ENCODE measurements at places on chromosomes 1 and 21.

- DNase-seq: no peak
These were observed 543.6 kb upstream of the B3GALT2 start for GRCh38 chr1:193730017-193730416.

DNA sequence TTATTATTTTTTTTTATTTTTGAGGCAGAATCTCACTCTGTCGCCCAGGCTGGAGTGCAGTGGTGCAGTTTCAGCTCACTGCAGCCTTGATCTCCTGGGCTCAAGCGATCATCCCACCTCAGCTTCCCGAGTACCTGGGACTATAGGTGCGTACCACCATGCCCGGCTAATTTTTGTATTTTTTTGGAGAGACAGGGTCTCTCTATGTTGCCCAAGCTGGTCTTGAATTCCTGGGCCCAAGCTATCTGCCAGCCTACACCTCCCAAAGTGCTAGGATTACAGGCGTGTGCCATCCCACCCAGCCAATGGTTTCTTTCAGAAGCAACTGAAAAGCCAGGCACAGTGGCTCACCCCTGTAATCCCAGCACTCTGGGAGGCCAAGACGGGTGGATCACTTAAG is 2.3 kb downstream of the KRTCAP2 start:
- DNase-seq: no peak

GRCh38 chr1:234667600-234668576 is 57.9 kb upstream of the IRF2BP2 start:
- DNase-seq: no peak

- no peak for DNase-seq
These were observed 27.2 kb downstream of the CD34 start for GRCh38 chr1:207883660-207884250.

DNA sequence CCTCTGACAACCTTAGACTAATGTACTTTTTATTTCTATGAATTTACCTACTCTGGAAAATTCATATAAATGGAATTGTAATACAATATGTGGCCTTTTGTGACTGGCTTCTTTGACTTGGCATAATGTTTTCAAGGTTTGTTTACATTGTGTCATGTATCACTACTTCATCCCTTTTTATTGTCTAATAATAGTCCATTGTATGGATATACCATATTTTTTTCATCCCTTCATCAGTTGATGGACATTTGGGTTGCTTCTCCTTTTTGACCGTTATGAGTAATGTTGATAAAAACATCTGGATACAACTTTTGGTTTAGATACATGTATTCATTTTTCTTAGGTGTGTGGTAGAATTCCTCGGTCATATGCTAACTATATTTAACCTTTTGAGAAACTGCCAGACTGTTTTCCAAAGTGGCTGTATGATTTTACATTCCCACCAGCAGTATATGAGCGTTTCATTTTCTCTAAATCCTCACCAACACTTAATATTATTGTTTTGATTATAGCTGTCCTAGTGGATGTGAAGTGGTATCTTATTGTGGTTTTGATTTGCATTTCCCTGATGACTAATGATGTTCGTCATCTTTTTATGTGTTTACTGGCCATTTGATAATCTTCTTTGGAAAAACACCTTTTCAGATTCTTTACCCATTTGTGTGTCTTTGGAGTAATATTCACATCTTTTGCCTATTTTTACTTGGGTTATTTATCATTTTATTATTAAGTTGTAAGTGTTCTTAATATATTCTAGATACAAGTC is 3.5 kb downstream of the RO60 start:
- no peak for DNase-seq

DNA sequence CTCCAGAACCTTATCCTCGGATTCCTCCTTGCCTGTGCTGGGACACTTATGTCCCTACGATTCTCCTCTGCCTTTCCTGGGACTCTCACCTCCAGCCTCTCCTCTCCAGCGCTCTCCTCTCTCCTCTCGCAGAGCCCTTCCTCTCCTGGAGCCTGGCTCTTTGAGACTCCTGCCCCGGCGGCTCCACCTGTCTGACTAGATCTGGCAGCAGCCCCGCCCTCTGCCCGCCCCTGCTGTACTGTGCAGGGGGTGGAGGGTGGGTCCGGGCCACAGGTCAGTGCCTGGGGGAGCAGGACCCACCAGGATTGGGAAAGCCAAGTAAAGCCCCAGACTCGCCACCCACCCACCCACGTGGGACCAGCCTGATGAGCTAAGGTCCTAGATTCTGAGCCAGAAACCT is 1.6 kb downstream of the ELOVL1 start:
- DNase-seq: no peak

- DNase-seq: no peak
These were observed 49.5 kb upstream of the LYPLAL1 start for GRCh38 chr1:219124163-219124562.

- DNase-seq: no peak
These were observed 2.6 kb downstream of the RCC1 start for GRCh38 chr1:28508435-28508754.

DNA sequence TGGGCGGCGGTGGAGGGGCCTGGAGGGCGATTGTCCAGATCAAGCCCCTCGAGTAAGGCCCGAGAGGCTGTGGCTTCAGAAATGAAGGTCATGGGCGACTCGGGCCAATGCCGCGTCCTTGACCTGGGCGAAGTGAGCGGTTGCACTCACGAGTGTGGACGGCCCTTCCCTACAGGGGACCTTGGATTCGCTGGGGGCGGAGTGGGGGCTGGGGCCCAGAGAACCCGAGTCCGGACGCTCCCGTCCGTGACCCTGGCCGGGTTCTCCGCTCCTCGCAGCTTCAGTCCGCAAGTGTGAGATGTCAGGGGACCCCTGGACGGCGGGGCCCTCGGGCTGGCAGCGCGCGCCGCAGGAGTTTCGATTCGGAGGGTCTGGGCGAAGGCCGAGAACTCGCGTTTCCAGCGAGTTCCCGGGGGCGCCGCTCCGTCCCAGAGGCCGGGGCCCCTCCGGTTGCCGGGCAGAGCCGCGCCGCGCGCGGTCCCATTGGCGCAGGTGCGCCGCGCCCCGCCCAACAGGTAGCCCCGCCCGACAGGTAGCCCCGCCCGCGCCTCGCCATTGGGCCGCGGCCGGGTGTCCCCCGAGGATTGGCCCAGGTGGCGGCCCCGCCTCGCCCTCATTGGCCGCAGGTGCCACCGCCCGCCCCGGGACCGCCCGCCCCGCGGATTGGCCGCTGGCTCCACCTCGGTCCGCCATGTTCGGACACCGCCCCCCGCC is at the start of gene PRKCZ:
Gene PRKCZ (plus strand): TSS at position 694 of the 714 bp plus-strand sequence. CDS start 220 bp downstream, outside the sequence.
- peak; percentile 64 for DNase-seq

DNA sequence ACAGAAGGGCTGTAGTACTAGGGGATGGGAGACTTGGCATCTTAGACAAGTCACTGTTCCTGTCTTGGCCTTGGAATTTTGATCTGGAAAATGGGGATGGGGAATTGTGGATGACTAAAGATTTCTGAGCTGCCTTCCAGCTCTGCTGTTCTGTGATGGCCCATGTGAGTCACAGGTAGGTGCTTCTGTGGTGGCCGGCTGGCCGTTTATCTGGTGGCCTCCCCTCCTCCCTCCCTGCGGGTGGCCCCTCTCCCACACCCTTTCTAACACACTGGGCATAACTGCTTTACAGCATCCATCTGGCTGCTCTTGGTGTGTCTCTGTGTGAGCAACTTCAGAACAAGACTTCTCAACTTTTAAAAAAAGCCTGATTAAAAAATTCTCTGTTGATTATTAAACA is 35.9 kb downstream of the KCNA2 start:
- no peak for DNase-seq

GRCh38 chr1:228071839-228072657 is 10.5 kb upstream of the ARF1 start:
- no peak for DNase-seq

GRCh38 chr1:20194757-20195461 is 8.6 kb upstream of the PLA2G2C start:
- DNase-seq: peak; percentile 35

DNA sequence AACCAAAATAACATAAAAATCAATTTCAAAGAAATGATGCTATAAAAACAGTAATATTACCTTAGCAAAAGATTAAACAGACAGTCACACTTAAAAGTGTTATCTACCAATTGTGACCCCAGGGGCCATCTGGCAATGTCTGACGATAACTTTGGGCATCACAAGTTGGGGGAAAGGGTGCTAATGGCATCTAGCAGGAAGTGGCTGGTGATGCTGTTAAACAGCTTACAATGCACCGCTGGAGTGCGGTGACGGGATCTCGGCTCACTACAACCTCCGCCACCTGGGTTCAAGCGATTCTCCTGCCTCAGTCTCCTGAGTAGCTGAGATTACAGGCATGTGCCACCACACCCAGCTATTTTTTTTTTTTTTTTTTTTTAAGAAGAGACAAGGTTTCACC is 27.6 kb downstream of the NUP133 start:
- DNase-seq: no peak

DNA sequence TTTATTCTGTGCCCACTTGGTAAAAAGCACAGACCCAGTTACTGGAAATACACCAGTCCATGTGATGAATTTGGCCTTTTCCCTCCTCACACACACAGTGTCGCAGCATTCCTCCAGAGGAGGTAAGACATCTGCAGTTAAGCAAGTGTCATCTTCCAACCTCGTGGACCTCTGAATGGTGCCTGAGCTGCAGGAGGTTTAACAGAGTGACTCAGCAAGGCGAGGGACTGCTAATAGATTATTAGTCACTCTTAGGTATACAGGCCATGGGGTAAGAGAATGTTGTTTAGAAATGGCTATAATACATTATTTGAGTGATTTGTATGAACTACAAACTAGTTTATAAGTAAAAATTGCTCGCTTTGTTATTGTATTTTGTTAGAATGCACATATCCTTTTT is 8.6 kb upstream of the LRRC8B start:
- DNase-seq: no peak

DNA sequence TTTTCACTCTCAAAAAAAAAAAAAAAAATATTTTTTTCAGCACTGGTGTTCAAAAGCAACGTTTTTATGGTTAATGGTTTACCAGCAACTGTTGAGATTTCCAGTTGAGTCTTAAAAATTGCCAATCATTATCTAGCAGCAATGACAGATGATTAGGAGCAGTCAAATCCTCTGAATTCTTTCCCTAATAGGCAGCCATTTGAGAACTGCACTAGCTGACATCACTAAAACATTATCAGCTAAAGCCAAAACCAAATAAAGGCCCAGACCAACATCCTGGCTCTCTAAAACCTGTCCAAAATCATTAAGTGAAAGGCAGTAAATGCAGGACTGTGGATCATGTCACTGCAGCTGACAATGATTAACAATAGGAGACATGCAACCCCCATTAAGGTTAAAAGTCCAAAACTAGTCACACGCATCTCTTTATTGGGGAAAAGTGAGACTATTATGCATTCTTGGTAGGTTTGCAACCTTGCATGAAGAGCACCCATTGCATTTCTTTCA is 14.0 kb downstream of the SFPQ start:
- no peak for DNase-seq

- no peak for DNase-seq
These were observed 95.5 kb upstream of the MARK1 start for GRCh38 chr1:220432408-220432807.

DNA sequence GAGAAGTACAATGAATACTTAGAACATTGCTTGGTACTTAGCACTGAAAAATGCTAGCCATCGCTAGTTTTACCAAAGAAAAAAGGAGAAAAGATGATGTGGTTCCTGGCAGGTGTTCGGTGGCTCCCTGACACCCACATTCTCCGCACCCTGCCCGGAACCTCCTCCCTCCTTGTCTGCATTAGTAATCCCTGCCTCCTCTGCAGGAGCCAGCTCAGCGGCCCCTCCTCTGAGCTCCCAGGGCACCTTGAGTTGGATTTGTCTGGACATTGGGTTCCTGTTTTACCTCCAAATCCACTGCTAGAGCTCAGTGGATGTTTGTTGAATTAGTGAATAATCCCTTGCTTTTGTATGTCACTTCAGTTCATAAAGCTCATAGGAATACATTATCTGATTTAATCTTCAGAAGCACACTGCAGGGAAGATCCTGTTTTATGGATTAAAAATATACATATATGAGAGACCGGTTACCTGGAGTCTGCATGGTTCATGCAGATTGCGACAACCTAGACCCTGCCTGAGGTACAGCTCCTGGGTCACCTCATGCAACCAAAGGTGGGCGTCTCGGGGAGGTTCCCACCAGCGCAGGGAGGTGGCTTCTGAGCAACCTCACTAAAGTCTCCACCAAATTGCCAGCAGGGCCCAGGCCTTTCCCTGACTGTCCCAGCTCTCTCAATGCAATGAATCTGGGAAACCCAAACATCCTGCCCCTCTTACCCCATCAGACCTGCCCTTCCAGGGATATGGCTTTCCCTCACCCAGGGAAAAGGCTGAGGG is 24.2 kb downstream of the PCAT6 start:
- no peak for DNase-seq

DNA sequence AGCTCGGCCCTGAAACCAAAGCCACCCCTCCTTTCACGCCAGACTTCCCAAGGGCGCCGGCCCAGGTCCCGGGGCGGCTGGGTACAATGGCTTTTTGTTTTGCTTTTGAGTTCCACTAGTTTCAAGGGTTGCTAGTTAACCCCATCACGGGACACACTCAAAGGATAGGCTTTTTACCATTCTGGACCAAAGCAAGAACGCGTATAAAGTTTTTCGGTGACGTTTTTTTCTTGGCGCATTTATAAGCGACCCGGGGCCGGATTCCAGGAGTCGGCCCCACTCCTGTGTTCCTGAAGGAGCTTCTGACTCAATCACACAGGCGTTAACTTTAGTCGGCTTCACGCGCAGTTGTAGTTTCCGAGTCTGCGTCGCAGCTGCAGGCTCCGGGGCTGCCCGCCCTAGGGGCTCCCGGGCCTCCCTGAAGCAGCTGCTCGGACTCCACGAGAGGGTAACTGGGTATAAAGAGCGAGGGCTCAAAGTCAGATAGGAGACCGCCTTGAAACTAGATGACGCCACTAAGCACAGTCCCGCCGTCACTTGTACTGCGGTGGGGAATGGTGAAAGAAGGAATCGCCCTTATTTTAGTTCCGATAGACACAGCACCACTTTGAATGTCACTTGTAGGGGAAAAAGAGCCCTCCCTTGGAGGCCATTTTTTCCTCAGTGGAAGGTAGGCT is 707 bp upstream of the KLHL21 start:
- DNase-seq: peak; percentile 91

DNA sequence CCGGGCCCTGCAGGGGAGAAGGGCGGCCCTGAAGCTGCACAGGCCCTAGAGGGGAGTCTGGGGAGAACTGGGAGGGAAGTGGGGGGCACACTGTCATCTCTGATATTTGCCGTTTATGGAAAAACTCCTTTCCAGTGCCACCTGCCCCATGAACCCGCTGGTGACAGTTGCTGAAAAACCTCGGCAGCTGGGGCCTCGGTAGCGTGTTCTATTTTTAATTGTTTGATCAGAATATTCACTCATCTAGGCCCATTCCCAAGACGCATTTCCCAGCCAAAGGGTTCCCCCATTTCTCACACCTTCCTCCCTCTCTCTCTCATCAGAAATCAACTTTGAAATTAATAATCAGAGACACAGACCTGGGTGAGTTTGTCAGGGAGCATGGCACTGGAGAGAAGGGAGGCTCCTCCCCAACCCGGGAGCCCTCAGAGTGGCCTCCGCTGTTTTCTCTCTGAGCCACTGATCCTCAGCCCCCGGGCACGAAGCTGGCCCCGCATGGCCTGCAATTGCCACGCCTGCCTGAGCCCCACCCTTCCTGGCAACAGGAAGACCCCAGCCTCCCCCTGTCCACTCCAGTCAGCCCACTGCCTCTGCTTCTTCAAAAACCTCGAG is 111.1 kb downstream of the CASZ1 start:
- no peak for DNase-seq
